IPS-NIHi11 (cell line): ENCODE measurements at places on chromosomes 1 and 21.

DNA sequence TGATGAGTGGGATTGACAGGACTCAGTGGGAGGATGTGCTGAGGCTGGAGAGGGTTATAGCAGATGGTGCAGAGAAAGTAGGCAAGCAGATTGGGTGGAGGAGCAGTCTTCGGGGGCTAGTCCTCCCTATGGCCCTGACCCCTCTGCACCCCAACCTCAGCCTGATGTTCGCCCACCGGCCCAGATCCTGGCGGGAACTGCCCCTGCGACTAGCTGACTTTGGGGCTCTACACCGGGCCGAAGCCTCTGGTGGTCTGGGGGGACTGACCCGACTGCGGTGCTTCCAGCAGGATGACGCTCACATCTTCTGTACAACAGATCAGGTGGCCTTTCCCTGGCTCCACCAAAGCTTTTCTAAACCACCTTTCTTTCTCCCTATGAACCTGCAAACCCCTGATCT is 9.6 kb upstream of the ECM1 start:
- DNase-seq, result no peak

- DNase-seq, result no peak
These were observed 24.7 kb upstream of the HMGN1 start for GRCh38 chr21:39373634-39374033.

DNA sequence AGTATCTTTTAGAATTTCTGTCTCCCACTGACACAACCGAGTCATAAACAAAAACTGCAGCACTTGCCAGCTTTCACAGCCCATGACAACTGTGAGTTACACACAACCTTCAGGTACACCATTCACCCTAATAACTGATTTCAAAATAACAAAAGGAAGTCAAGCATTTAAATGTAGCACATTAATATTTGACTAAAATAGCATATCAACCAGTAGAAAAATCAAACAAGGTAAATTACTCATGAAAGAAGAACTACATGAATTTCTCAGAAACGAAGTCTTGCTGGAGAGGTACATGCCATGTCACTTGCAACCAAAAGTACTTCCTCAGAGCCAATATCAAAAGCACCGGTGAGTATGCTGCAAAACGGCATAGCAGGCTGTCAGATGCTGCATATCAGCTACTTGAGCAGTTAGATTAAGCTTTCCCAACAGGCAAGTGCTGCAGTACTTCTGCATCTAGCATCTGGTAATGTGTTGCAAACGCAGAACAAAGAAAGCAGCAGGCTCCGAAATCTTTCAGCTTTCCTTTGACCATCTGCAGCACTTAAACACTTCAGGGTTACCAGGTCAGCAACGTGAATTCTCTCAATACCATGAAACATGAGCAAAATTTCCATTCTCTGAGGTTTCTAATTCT is 223.2 kb downstream of the SMYD3 start:
- DNase-seq, result no peak

GRCh38 chr1:156608036-156608674 is 6.9 kb upstream of the GPATCH4 start:
- peak; percentile 65 for DNase-seq

DNA sequence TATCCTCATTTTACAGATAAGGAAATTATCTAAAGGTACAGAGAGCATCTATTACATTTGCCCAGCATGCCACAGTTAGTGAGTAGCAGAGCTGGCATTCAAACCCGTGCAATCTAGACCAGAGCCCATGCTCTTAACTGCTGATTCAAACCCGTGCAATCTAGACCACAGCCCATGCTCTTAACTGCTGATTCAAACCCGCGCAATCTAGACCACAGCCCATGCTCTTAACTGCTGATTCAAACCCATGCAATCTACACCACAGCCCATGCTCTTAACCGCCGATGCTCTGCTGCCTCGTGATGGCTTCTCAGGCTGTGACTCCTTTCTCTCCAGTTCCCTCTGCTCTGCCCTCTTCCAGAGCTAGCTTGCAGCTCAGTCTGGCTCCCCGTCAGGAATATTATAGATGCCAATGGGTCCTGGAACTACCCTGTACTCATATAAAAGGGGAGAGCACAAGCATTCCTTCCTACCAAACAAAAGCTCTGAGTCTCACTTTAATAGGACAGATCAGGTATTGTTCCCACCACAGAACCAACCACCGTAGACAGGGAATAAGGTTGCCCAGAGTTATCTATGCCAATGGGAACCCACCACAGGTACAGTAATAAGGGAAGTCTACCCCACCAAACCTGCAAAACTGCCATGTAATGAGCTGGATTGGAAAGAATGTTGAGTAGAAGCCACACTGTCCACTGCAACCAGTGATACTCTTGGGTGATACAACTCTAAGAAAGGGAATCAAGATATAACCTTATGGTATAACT is 78.4 kb downstream of the SMYD3 start:
- no peak for DNase-seq

- no peak for DNase-seq
These were observed 245.2 kb downstream of the SDCCAG8 start for GRCh38 chr1:243501002-243501401.

- DNase-seq, result no peak
These were observed 32.2 kb upstream of the PALMD start for GRCh38 chr1:99613716-99614115.

GRCh38 chr1:149849947-149850360 is 49.4 kb upstream of the BOLA1 start:
- no peak for DNase-seq

DNA sequence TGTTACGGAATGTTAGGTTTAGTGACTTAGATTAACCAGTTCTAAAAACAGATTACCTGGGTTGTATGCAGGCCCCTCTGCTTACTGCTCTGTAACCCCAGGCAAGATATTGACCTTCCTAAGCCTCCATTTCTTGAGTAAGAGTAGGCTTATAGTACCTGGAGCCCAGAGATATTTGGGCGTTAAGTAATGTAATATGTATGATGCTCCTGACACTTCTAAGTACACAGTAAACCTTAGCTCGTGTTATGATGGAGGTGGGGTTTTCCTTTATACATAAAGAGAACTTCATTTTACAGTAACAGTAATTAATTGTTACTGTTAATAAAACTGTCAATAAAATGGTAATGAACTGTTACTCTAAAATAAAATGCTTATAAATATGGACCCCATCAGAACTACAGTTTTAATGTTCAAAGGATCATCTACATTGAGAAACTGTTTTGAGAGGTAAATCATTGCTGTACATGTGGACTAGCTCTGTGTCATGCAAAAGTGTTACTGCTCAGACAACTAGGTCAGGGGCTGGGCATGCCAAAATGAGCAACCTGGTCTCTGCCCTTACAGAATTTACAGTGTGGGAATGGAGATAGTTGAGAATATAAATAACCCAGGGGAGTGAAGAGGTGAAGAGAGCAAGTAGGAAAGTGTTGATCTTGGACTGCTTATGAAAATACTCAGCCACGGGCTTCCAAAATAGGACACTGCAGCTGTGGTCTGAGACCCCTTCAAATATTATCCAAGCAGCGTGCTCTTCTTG is 26.6 kb downstream of the LRRC8C start:
- no peak for DNase-seq

- no peak for DNase-seq
These were observed 17.5 kb downstream of the UCK2 start for GRCh38 chr1:165844933-165845332.

DNA sequence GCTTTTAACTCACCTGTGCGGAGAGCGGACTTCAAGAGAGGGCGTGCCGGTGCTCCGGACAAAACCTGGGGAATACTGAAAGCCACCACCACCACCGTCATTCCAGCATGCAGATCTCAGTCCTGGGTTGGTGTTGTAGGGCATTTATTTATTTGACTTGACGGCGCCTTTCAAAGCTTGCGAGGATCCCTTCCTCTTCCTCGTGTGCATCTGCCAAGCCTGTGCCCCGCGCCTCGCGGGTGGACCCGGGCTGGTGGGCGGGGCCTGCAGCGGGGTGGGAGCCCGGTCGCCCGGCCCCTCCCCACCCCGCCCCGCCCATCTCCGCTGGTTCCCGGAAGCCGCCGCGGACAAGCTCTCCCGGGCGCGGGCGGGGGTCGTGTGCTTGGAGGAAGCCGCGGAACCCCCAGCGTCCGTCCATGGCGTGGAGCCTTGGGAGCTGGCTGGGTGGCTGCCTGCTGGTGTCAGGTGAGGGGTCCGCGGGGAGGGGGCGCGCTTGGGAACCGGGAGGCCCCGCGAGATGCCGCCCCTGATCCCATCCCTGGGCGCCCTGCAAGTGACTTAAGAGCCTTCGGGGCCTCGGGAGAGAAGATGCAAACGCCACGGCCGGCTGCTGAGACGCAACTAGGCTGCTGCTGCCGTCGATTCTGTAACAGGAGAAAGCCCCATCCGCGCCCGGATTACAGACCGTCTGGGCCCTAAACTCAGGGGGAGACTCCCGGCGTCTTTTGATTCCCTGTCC is at the start of gene IL10RB:
TSS of gene IL10RB (plus strand) at position 318 of the 739 bp plus-strand sequence. CDS start at position 417, 99 bp downstream.
- DNase-seq, result peak; percentile 95

- peak; percentile 74 for DNase-seq
These were observed 91.5 kb downstream of the IER5 start for GRCh38 chr1:181179987-181180365.

- no peak for DNase-seq
These were observed 6.3 kb upstream of the ARID1A start for GRCh38 chr1:26689504-26689903.

GRCh38 chr1:55445416-55445815 is 230.3 kb upstream of the USP24 start:
- no peak for DNase-seq

DNA sequence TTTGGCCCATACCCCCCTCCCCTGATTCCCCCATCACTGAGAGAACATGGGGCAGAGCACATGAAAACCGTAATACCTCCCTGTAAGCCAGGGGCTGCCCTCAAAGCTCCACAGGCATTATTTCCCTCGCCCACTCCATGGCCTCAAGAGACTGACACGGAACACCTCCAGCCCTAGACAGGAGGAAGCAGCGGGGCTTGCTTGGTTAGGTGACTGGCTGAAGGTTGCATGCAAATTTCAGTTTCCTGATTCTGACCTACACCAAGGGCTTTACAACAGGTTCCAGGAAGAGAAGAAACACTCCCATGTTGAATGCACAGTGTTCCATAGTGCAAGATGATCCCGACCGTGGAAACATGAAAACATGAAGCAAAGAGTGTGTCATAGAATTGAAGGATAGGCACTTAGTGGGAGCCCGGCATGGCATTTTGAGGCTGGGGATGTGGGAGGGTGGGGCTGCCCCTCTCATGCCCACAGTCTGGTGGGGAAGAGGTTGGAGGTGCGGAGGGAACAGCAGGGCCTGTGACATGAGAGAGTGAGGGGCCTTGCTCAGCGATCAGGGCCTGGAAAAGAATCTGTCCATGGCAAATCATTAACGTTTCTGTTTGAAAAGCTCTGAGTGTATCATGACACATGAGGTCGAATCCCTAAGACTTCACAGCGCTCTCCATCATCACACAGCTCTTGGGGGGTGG is 33.5 kb downstream of the GPR137B start:
- DNase-seq, result no peak

GRCh38 chr1:84415396-84415795 is 17.1 kb downstream of the DNASE2B start:
- DNase-seq, result no peak

DNA sequence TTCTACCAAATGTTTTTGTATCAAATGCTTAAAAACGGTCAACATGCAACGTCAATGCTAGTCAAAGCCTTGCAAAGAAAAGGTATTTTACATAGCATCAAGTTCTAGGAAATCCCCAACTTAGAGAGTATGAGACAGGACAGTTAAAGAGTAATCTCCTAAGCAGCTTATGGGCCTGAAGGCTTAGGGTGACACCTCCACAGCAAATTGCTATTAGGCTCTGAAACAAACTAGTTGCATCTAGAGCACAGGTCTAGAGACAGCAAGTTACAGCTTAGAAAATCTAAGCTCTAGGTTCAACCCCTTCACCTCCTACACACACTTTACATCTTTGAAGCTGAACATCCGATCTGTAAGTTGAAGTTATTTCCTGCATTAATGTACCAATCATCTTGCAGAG is 13.7 kb downstream of the PABPC4 start:
- DNase-seq, result no peak

DNA sequence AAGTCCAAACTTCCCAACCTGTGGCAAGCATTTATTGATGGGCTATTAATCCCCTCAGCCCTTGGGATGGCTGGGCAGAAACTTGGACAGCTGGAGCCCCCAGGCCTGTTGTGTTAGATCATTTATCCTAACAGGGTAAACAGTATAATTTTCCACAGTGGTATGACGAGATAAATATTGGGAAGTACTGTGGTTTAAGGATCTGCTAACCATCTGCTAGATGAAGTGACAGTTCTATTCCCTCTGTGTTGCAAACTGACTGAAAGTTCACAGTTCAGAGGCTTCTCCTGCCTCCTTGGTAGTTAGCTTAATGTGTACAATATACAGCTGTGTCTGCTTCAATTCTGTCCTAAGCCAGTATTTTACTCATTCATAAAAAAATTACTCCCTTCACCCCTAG is 127.5 kb upstream of the CHODL start:
- DNase-seq, result no peak
